T-helper 17 cell (primary cell): ENCODE measurements at places on chromosomes 11 and 22.

- H3K4me3 ChIP-seq, result peak overlapping the region; percentile 97
- peaks cover 8% of the 10 kb centered on the region for H3K36me3 ChIP-seq
- H3K27me3 ChIP-seq, result no peaks in the 10 kb centered on the region
- peaks cover 36% of the 10 kb centered on the region for H3K4me1 ChIP-seq
Observed at GRCh38 chr22:39502789-39503409, 809 bp downstream of the MIEF1 start.

DNA sequence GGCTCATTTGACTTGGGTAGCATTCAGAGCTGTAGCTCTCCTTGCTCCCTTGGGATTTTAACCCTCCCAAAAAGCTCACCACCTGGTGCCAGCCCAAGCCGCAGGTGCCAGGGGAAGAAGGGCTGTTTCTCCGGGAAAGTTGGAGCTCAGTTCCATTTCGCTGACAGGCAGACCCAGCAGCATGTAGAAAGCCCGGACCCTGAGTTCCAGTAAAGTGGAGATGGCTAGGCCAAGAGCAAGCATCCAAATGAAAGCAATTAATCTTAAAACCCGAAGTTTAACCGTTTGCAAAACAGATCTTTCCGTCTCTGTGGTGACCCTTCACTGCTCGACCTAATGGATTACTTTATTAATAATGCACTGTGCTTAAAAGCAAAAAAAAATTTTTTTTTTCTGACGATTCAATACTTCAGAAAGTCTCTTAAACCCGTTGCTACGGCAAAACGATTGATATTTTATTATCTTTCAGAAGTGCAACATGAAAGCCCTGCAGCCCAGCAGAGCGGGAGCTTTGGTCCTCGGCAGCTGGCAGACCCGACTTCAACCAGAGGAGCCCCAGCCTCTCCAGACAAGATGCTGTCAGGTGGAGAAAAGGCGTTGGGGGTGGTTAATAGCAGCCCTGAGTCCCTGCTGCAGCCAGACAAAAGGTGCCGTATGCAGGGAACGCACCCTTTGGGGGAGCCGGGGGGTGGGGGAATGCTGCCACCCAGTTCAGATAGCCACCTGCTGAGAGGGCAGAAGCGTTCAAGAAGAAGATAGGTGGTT lies 3.3 kb downstream of the LMO1 start:
- no peak for DNase-seq
- H3K27ac ChIP-seq, result no peak overlapping the region
- no peak overlapping the region for H3K4me3 ChIP-seq
- peaks cover 69% of the 10 kb centered on the region for H3K27me3 ChIP-seq
- peaks cover 11% of the 10 kb centered on the region for H3K4me1 ChIP-seq

DNA sequence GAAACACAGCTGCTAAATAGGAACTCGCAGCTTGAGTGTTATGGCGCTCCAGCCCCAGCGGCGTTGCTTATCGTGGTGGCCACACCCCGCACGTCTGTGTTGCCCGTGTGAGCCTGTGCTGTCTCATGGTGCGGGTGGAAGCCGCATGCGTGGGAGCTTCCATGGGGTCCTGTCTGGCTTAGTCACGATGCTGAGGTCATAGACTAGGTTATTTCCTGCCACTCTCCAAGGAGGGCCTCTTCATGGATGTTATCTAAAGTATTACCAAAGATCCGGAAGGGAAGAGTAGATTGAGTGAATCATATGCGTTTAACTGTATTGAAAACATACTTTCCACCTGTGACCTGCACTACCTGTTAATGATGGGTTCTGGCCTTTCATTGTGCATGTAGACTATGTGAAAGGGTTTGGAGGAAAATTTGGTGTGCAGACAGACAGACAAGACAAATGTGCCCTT lies 21.7 kb downstream of the CTTN start:
- no peak overlapping the region for H3K4me3 ChIP-seq
- no peak overlapping the region for H3K27ac ChIP-seq
- H3K4me1 ChIP-seq, result peaks cover 3% of the 10 kb centered on the region
- H3K36me3 ChIP-seq, result no peaks in the 10 kb centered on the region
- peaks cover 36% of the 10 kb centered on the region for H3K27me3 ChIP-seq

- no peaks in the 10 kb centered on the region for H3K27me3 ChIP-seq
- no peaks in the 10 kb centered on the region for H3K36me3 ChIP-seq
- DNase-seq, result no peak
- H3K4me3 ChIP-seq, result no peak overlapping the region
Observed at GRCh38 chr11:91717169-91717568, 507.4 kb upstream of the FAT3 start.

GRCh38 chr11:46278387-46279125 lies 1.1 kb downstream of the CREB3L1 start:
- no peak overlapping the region for H3K27ac ChIP-seq
- H3K4me3 ChIP-seq, result peak overlapping the region; percentile 56
- H3K27me3 ChIP-seq, result peaks cover 55% of the 10 kb centered on the region
- H3K4me1 ChIP-seq, result peaks cover 8% of the 10 kb centered on the region
- H3K36me3 ChIP-seq, result peaks cover 3% of the 10 kb centered on the region

GRCh38 chr11:47915374-47915773 lies 65.0 kb upstream of the PTPRJ start:
- peaks cover 46% of the 10 kb centered on the region for H3K4me1 ChIP-seq
- H3K4me3 ChIP-seq, result peak overlapping the region; percentile 72
- H3K27me3 ChIP-seq, result no peaks in the 10 kb centered on the region
- no peak for DNase-seq
- peak overlapping the region; percentile 84 for H3K27ac ChIP-seq
- H3K36me3 ChIP-seq, result no peaks in the 10 kb centered on the region

- H3K27ac ChIP-seq, result no peak overlapping the region
- no peak for DNase-seq
- no peaks in the 10 kb centered on the region for H3K27me3 ChIP-seq
Observed at GRCh38 chr11:57729479-57729878, 11.8 kb upstream of the SELENOH start.

GRCh38 chr11:34154059-34154875 lies 48.8 kb downstream of the NAT10 start:
- DNase-seq, result no peak
- no peaks in the 10 kb centered on the region for H3K36me3 ChIP-seq
- H3K27me3 ChIP-seq, result no peaks in the 10 kb centered on the region
- H3K4me1 ChIP-seq, result peaks cover 7% of the 10 kb centered on the region
- H3K4me3 ChIP-seq, result no peak overlapping the region

- H3K27ac ChIP-seq, result no peak overlapping the region
- DNase-seq, result no peak
- H3K4me3 ChIP-seq, result no peak overlapping the region
Observed at GRCh38 chr11:74871037-74871436, 77.9 kb downstream of the XRRA1 start.

GRCh38 chr11:60360621-60361020 lies 17.7 kb upstream of the MS4A7 start:
- no peak for DNase-seq
- peaks cover 5% of the 10 kb centered on the region for H3K4me1 ChIP-seq
- H3K4me3 ChIP-seq, result no peak overlapping the region

GRCh38 chr11:27470826-27471588 lies 1.6 kb downstream of the LGR4 start:
- no peak for DNase-seq
- peaks cover 3% of the 10 kb centered on the region for H3K36me3 ChIP-seq
- peak overlapping the region; percentile 84 for H3K27ac ChIP-seq

GRCh38 chr11:109507331-109507730 lies 85.3 kb downstream of the C11orf87 start:
- no peak overlapping the region for H3K27ac ChIP-seq
- H3K4me1 ChIP-seq, result no peaks in the 10 kb centered on the region

- no peak overlapping the region for H3K4me3 ChIP-seq
- no peak for DNase-seq
- H3K27ac ChIP-seq, result no peak overlapping the region
- H3K36me3 ChIP-seq, result no peaks in the 10 kb centered on the region
- peaks cover 3% of the 10 kb centered on the region for H3K4me1 ChIP-seq
- peaks cover 6% of the 10 kb centered on the region for H3K27me3 ChIP-seq
Observed at GRCh38 chr11:90120191-90120590, 14.3 kb upstream of the NAALAD2 start.

DNA sequence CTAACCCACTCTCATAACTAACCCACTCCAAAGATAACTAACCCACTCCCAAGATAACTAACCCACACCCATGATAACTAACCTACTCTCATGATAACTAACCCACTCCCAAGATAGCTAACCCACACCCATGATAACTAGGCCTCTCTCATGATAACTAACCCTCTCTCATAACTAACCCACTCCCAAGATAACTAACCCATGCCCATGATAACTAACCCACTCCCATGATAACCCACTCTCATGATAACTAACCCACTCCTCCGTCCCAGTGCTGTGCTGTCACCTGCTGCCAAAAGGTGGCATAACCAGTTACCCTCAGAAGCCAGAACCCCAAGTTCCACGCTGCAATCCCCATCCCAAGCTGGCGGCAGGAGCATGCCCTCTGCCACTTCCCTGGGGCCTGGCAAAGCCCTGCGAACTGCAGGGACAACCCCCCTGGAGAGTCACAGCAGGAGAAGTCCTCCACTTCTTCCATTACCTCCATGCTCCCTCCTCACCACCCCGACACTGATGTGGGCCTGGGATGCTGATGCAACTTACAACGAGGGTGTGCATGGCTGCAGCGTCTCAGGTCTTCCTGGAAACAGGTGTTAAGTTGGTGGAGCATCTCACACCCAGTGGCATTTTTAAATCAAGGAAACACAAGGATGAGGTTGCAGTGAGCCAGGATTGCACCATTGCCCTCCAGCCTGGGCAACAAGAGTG lies 30.8 kb upstream of the CELSR1 start:
- H3K4me1 ChIP-seq, result peaks cover 10% of the 10 kb centered on the region
- peak overlapping the region; percentile 61 for H3K27ac ChIP-seq
- H3K4me3 ChIP-seq, result no peak overlapping the region

DNA sequence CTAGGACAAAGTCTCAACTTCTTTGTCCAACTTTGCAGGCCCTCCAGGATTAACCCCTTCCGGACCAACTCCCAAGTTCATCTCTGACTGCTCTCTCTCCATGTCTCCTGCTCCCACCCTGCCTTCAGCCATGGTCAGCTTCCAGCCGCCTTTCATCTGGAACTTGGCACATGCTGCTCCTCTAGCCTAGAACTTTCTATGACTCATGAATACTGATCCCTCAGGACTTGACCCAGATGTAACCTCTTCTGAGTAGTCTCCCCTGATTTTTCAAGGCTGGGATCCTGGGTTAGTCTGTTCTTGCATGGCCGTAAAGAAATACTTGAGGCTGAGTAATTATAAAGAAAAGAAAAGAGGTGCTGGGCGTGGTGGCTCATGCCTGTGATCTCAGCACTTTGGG lies 5.2 kb upstream of the SLC15A3 start:
- no peak overlapping the region for H3K27ac ChIP-seq
- peaks cover 13% of the 10 kb centered on the region for H3K4me1 ChIP-seq
- no peak overlapping the region for H3K4me3 ChIP-seq
- peaks cover 31% of the 10 kb centered on the region for H3K27me3 ChIP-seq
- no peak for DNase-seq

- no peak overlapping the region for H3K27ac ChIP-seq
- DNase-seq, result no peak
- H3K4me1 ChIP-seq, result peaks cover 5% of the 10 kb centered on the region
- peaks cover 42% of the 10 kb centered on the region for H3K27me3 ChIP-seq
Observed at GRCh38 chr11:72657411-72658100, 16.7 kb downstream of the PDE2A start.

- H3K27ac ChIP-seq, result no peak overlapping the region
- no peak overlapping the region for H3K4me3 ChIP-seq
- H3K27me3 ChIP-seq, result no peaks in the 10 kb centered on the region
- peaks cover 2% of the 10 kb centered on the region for H3K4me1 ChIP-seq
Observed at GRCh38 chr11:2801711-2802388, 83.7 kb downstream of the CDKN1C start.

DNA sequence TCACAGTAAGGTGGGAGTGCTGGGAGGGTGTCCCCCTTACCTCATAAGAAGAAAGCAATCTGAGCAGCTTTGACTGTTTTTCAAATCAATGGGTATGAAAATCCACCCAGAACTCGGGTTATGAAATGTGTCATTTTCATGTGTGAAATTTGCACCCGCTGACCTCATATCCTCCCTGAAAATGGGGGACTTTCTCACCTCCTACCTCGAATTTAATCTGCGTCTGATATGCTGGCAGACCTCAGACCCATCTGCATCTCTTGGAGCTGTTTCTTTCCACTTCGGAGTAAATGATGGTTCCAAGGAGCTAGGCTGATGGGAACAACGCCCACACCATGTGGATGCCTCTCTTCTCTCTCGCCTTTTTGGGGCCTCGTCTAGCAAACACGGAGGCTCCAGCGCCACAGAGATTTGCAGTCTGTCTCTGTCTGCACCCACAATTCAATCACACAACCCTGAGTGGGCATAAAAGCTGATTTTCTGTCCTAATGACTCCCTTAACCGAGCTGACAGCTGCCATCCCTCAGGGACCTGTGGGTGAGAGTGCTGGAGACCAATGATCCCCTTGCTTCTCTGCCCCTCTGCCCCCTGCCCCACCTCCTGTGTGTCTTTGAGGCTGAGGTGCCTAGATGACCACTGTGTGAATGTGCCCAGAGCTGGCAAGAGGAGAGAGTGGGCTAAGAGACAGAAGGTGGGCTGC lies 71.0 kb downstream of the TRIM29 start:
- H3K36me3 ChIP-seq, result no peaks in the 10 kb centered on the region
- no peak for DNase-seq
- H3K4me1 ChIP-seq, result peaks cover 2% of the 10 kb centered on the region
- peaks cover 73% of the 10 kb centered on the region for H3K27me3 ChIP-seq
- H3K27ac ChIP-seq, result no peak overlapping the region

- H3K4me3 ChIP-seq, result no peak overlapping the region
- peaks cover 3% of the 10 kb centered on the region for H3K4me1 ChIP-seq
Observed at GRCh38 chr22:39765661-39766060, 127.9 kb downstream of the ENTHD1 start.

- no peak overlapping the region for H3K4me3 ChIP-seq
- H3K36me3 ChIP-seq, result no peaks in the 10 kb centered on the region
- peaks cover 2% of the 10 kb centered on the region for H3K4me1 ChIP-seq
- DNase-seq, result no peak
- H3K27ac ChIP-seq, result no peak overlapping the region
- no peaks in the 10 kb centered on the region for H3K27me3 ChIP-seq
Observed at GRCh38 chr11:108881131-108881530, 216.3 kb downstream of the DDX10 start.

- H3K27ac ChIP-seq, result no peak overlapping the region
- H3K27me3 ChIP-seq, result no peaks in the 10 kb centered on the region
- peaks cover 9% of the 10 kb centered on the region for H3K4me1 ChIP-seq
- peaks cover 4% of the 10 kb centered on the region for H3K36me3 ChIP-seq
- no peak overlapping the region for H3K4me3 ChIP-seq
Observed at GRCh38 chr11:72363112-72363511, 71.2 kb downstream of the CLPB start.

- no peaks in the 10 kb centered on the region for H3K4me1 ChIP-seq
- no peak for DNase-seq
- H3K36me3 ChIP-seq, result no peaks in the 10 kb centered on the region
- no peak overlapping the region for H3K4me3 ChIP-seq
- no peak overlapping the region for H3K27ac ChIP-seq
Observed at GRCh38 chr11:44466531-44467205, 98.8 kb upstream of the CD82 start.

- no peaks in the 10 kb centered on the region for H3K4me1 ChIP-seq
- H3K36me3 ChIP-seq, result no peaks in the 10 kb centered on the region
- H3K27ac ChIP-seq, result no peak overlapping the region
- no peak for DNase-seq
Observed at GRCh38 chr11:28461846-28462245, 353.7 kb downstream of the METTL15 start.
